ENCODE measurements at places on chromosomes 6 and 20.

- no peak for DNase-seq
These were observed 53.9 kb downstream of the FAM120B start for GRCh38 chr6:170360476-170360875.

DNA sequence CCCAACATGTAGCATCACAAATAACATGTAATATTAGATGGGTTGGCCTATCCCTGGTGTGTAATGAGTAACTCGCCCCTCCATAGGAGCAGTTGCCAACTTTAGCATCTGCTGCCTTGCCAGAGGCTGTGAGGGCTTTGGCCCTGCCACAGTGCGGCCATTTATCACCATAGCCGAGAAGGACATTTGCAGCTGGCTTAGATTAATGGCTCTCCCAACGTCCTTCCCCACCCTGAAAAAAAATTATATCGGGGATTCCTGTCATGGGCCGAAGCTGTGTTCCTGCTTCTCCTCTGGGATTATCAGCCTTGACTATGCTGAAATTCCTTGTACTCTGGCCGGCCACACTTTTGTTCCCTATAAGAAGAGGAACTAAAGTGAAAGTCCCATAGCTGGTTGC lies 7.6 kb upstream of the ADIG start:
- no peak for DNase-seq

GRCh38 chr6:158337332-158337731 lies 25.1 kb downstream of the TULP4 start:
- no peak for DNase-seq

DNA sequence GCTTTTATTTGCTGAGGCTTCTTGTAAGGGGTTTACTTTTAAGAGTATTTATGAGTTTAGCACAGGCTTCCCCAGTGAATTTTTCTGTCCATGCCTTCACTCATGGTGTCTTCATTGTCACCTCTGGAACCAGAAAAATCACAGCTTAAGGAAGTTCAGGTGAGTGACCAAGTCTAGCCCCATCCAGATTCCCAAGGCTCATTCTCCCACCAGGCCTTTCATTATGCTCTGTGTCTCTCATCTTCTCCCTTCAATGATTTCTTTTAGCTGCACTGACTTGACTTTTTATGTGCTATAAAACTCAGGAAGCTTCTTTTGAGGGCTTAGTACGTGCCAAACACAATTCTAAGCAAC lies 64.9 kb upstream of the NEDD9 start:
- DNase-seq = no peak

GRCh38 chr20:52684176-52684575 lies 288.0 kb upstream of the TSHZ2 start:
- no peak for DNase-seq

DNA sequence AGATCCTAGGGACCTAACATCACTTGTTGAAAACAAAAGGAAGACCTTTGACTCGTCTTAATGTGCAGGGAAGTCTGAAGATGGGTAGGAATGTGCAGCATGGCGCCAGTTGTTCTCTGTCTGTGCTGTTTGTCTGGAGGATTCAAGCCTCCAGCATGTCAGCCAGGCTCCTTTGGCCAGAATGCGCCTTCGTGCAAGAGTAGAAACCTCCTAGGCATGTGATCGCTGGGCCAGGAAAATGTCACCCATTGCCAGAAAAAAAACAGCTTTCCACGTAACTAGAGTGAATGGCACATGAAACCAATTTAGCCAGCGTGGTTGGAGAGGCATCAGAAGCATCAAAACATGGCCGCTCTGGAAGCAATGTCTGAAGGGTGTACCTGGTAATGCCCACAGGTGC lies 132.7 kb downstream of the EDN1 start:
- no peak for DNase-seq

DNA sequence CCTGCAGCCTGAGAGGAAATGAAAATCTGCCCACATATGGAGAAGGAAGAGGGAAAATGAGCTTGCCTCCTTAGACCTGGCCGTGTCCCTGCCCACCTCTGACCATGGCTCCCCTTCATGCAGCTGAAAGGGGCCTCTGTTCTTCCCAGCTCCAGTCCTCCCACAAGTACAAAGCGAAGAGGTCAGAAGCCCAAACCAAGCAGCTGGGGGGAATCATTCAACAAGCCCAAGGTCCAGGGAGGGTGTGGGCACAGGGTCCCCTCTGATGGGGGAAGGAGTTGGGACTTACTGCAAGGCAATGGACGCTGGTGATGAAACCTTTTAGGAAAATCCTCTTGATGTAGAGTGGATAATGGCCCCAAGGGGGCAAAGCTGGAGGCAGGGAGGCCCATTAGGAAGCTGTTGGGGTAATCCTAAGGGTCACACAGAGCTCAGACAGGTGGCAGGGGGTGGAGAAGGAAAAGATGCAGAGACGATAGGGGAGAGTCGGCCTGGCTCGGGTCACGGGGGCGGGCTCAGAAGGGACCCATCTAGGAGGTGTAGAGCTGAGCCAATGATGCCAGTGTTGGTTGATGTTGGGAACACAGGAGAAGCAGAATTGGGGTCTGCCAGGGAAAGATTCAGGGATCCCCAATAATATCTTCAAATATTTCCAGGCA lies 16.1 kb upstream of the GRM4 start:
- DNase-seq = no peak

- no peak for DNase-seq
These were observed 129.2 kb downstream of the FYN start for GRCh38 chr6:111743862-111744692.

DNA sequence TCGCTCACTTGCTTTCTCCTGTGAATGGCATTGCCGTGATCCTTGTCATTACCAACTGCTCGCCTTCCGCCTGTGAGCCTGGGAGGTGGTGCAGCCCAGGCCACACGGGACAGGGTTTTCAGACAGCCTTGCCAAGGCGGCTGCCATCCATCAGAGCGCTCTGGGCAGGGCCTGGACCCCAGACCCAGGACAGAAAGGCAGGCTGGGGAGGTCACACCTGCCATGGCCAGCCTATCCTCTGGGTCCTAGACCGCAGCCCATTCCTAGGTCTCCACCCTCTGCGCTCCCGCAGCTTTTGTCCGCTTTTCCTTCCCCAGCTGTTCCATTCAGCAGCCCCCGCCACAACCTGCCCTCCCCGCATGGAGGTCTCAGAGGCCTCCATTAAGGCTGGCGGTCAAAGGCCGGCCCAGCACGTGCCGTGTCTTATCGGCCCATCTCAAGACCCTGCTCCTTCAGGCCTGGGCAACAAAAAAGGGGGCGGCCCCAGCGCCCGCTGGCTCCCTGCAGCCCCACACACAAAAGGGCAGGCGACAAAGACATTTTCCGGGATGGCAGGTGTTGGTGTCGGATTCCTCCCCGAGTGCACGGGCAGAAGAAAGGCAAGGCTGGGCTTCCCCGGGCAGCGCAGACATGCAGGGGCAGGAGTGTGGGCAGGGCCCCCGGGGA lies 28.1 kb downstream of the INSM1 start:
- no peak for DNase-seq

- no peak for DNase-seq
These were observed 17.5 kb upstream of the ZNF831 start for GRCh38 chr20:59145924-59146779.

DNA sequence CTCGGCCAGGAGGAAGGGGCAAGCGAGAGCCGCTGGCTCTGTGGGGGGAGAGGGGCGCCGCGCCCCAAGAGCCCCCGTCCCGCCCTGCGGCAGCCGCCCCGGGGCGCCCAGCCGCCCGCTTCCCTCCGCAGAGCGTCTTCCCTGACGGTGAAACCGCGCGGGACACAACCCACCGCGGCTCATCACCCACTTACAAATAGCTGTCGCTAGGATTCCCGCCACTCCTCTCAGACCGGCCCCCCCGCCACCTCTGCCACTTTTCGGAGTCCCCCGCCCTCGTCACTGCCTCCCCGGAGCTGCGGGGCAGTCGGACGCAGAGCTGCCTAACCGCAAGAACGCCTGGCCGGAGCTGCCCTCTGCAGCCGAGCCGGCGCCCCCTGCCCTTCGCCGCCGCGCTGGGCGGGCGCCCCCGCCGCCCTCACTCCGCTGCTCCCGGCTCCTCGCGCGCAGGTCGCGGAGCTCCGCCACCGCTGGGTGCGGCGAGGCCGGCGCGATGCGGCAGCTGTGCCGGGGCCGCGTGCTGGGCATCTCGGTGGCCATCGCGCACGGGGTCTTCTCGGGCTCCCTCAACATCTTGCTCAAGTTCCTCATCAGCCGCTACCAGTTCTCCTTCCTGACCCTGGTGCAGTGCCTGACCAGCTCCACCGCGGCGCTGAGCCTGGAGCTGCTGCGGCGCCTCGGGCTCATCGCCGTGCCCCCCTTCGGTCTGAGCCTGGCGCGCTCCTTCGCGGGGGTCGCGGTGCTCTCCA lies at the start of gene SLC35D3:
Gene SLC35D3, plus strand, starts transcription at position 366 of the 749 bp plus-strand sequence. Its CDS starts 128 bp downstream, at position 494.
- DNase-seq = no peak

- no peak for DNase-seq
These were observed 103.6 kb downstream of the JPH2 start for GRCh38 chr20:44083220-44083933.

GRCh38 chr6:70107852-70108629 lies 194.8 kb downstream of the COL9A1 start:
- no peak for DNase-seq

DNA sequence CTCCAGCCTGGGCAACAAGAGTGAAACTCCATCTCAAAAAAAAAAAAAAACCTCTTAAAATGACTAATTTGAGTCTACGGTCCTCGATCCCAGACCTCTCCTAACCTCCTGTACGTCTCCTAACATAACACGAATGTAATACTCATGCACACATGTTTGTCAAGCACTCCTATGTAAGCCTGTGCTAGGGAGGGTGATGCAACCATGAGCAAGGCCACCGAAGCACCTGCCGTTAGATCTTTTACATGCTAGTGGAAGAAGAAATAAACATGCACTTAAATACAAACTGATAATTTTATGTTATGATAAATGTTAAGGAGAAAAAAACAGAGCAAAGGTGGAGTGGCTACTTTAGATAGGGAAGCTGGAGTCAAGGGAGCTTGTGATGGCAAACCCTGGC lies 72.3 kb upstream of the BEND3 start:
- DNase-seq = no peak

DNA sequence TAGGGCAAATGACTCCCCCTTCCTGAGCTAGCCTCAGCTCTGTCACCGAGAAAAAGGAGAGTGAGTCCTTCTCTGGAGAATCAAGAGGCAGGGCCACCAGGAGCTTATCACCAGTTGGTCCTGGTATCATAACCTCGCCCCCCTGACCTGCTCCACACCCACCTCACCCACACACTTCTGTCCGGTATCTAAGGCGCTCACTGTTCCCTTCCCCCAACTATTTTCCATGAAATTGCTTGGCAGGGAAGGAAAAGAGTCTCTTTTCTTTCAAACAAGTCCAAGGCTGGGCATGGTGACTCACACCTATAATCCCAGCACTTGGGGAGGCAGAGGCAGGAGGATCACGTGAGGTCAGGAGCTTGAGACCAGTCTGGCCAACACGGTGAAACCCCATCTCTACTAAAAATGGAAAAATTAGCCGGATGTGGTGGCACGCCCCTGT lies 77.6 kb downstream of the ZMYND8 start:
- no peak for DNase-seq

DNA sequence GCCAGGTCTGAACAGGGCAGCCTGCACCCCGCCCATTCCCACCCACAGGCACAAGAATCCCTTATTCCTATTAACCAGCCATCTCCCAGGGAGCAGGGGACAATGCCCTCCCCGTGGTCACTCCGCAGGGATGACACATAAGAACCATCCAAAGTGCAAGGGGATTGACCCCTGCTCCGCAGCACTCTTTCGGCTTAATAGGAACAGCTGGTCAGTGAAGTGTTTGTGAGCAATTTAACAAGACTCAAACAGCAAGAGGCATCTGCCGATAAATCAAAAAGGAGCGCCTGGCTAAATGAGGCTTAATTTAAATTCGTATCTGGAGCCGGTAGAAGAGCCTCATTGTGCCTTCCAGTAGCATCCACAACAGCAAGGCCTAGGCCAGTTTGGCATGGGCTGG lies 389.4 kb downstream of the RNGTT start:
- DNase-seq = peak; percentile 44

- DNase-seq = no peak
These were observed 146.2 kb downstream of the ID4 start for GRCh38 chr6:19983374-19983773.

GRCh38 chr6:169999367-169999766 lies 247.9 kb downstream of the ERMARD start:
- no peak for DNase-seq

GRCh38 chr20:52722926-52723688 lies 249.1 kb upstream of the TSHZ2 start:
- no peak for DNase-seq

DNA sequence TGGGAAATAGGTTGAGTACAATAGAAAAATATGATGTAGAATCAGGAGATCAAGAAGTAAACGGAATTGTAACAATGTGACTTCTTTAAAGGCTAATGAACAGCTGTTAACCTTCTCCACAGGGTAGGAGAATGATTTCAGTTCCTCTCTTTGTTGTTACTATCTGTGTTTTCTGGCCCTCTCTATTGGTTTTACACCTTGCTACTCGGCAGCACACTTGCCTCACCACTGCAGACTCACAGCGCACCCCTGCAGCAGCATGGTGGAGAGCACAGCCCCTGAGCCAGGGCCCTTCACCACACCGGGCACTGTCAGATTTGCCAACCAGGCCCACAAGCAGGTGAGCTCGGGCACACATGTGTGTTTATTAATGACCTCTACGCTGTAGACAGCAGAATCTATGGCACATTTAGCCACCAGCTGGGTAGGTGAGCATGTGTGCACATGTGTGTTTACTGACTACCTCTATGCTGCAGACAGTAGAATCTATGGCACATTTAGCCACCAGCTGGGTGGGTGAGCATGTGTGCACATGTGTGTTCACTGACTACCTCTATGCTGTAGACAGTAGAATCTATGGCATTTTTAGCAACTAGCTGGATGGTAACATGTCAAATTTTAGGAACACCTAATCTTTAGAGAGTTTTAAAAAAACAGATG lies 16.8 kb downstream of the SFT2D1 start:
- DNase-seq = no peak

- DNase-seq = no peak
These were observed 3.0 kb upstream of the GCM1 start for GRCh38 chr6:53151676-53152075.

DNA sequence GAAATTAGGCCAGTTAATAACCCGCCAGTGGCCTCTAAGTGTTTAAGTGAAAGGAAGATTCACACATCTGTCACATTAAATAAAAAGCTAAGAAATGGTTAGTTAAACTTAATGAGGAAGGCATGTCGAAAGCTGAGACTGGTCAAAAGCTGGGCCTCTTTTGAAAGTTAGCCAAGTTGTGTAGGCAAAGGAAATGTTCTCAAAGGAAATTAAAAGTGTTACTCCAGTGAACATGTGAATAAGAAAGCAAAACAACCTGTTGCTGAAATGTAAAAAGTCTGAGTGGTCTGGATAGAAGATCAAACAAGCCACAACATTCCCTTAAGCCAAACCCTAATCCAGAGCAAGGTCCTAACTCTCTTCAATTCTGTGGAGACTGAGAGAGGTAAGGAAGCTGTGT lies 10.9 kb upstream of the MTRF1L start:
- DNase-seq = no peak

- no peak for DNase-seq
These were observed 73.0 kb downstream of the GFRA4 start for GRCh38 chr20:3590164-3590563.

DNA sequence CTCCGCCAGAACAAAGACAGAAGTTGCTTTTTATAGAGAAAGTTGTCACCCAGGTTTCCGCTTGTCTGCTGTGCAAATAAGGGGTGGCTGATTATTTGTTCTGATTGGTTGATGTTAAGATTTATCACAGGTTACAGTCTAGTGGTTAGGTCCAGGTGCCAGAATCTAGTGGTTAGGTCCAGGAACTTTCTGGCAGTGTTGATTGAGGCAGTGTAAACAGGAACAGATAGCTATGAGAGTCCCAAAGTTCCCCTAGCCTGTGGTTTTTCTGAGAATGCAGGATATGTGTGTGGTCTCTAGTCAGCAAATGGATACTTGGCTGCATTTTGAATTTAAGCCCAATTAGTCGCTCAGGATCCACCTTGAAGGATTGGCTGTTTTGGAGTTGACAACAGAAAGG lies 148.0 kb downstream of the TMEM200A start:
- no peak for DNase-seq
